CD4-positive, alpha-beta memory T cell (primary cell): ENCODE measurements at places on chromosomes 2 and 18.

DNA sequence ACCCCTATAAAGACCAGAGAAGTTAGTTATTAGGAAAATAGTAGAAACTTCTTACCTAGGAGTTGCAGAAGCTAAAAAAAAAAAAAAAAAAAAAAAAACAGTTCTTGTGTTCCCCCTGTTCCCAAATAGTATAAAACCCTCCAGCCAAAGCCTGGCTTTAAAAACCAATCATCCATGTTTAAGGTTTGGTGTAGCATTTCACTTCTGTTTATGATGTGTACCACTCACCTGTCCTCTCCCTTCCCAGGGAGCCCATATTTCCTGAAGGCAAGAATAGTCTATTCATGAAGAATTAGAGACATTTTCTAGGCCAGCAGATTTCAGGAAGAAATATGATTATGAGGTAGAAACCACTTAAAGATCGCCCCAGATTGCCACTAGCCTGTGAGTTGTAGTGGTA, 273.6 kb downstream of the SETBP1 start:
- DNase-seq, result no peak

DNA sequence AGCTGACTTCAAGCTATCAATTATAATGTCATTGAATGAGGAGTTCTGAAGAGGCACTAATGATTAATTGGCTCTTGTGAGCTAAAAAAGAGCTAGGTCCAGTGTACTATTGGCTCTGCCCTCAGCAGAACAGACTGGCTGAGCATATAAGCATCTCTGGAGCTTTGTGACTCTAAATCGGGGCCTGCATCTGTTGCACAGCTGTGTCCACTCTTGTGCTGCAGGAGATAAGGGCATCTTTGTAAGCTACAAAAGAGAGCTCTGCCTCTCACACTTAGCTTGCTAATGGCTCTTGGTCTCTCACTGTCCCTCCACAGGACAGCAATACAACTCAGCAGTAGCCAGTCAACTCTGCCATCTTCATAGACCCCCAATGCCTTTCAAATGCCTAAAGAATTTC, 61.5 kb upstream of the L3MBTL4 start:
- no peak for DNase-seq

DNA sequence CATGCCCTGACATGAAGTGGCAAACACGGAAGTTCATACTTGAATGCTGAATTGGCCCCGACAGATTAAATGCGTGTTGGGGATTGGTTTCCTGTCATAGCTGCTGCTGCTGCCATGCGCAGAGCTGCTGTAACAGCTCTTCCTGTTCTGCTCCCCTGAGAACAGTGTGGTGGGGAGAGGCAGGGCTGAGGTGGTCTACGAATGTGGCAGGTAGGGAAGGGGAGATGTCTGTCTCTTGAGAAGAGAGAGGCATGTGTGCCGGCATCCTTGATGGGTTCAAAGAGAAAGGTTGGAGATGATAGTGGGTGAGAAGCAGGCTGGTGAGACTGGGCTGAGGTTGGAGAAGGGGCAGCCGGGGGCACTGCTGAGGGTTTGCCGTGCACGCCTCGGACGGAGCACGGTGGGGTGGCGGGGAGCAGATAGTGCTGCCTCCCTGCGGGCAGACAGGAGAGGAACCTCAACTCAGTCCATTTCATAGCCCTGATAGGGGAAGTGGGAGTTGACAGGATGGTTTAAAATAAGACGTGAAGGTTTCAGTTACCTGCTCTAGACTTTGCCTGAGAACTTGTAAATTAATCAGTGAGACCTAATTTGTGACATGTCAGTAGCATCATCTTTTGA, 46.1 kb downstream of the TMEM185B start:
- DNase-seq, result peak; percentile 86

- no peak for DNase-seq
These were observed 140.0 kb downstream of the ZEB2 start for GRCh38 chr2:144379851-144380311.

- DNase-seq, result no peak
These were observed 568.9 kb upstream of the ACVR2A start for GRCh38 chr2:147275943-147276342.

DNA sequence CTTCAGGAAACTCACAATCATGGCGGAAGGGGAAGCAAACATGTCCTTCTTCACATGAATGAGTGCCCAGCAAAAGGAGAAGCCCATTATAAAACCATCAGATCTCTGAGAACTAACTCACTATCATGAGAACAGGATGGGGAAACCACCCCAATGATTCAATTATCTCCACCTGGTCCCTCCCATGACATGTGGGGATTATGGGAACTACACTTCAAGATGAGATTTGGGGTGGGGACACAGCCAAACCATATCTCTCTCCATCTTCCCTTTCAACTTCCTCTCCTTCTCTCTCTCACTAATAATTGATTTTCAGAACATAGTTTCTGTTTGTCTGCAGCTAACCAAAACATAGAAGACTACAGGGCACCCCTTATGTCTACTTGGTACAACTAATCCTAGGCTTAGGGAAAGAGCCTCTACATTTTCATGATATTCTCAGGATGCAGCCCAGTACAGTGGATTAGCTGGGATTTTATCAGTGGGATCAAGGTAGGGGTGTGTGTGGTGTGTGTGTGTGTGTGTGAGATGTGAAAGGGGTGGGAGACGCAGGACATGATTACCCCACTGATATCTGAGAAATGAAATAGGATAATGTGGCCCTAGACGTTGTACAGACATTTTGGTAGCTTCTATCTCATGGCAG, 2.8 kb upstream of the ATF2 start:
- no peak for DNase-seq

DNA sequence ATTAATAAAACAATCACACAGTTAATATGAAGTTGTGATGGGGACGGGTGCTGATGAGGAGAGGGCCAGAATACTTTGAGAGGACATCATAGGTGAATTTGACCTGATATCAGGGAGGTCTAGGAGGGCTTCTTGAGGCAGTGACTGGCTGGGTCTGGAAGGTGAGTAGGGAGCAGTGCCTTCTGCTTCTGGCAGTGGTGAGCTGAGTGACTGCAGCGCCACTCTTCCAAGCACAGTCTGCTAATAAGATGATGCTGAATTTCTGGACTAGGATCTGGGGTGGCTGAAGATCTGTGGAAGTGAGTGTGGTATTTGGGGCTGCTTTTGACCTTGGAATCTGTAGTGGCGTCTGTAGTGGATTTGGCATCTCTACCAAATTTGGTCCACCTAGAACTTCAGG, 5.5 kb downstream of the DGKD start:
- DNase-seq, result no peak

DNA sequence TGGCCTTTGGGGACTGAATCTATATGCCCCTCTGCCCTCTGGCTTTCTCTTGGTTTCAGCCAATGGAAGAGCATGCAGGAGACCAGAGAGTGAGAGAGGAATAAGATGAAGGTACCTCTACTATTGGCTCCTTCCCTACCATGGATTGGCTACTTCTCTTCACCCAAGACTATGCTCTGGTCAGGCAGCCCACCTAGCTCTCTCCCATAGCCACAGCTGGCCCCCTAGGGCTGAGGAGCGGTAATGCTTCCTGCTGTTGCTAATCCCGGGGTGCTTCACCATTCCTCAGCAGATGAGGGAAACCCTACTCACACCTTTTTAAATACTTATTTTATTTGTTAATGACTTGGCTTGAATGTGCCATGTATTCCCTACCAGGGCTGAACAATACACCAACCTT, 142.4 kb downstream of the MREG start:
- no peak for DNase-seq

- DNase-seq, result no peak
These were observed 14.1 kb downstream of the CEP68 start for GRCh38 chr2:65070172-65070830.

- DNase-seq, result no peak
These were observed 64.8 kb upstream of the DARS1 start for GRCh38 chr2:136049991-136050920.

- peak; percentile 37 for DNase-seq
These were observed 125.4 kb downstream of the CTIF start for GRCh38 chr18:48663931-48664847.

- DNase-seq, result no peak
These were observed 111.5 kb downstream of the CYRIA start for GRCh38 chr2:16554060-16554583.

GRCh38 chr2:82062463-82062862, 1757.9 kb upstream of the LRRTM1 start:
- DNase-seq, result no peak

DNA sequence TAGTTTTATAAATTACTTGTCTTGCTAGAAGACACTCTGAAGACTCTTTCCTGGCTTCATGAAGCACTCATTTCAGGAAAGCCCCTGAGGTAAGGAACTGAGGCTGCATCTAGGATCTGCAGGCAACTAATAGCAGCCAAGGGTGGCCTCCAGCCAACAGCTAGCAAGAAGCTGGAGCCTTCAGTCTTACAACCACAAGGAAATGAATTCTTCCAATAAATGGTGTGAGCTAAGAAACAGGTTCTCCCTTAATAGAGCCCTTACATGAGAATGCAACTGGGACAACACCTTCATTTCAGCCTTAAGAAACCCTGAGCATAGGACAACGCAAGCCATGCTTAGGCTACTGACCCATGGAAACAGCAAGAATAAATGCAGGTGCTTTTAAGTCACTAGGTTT, 254.6 kb upstream of the RBBP8 start:
- no peak for DNase-seq

GRCh38 chr2:196409376-196409775, 230.1 kb upstream of the CCDC150 start:
- DNase-seq, result no peak

GRCh38 chr18:74450626-74451025, 6.5 kb downstream of the DIPK1C start:
- no peak for DNase-seq

DNA sequence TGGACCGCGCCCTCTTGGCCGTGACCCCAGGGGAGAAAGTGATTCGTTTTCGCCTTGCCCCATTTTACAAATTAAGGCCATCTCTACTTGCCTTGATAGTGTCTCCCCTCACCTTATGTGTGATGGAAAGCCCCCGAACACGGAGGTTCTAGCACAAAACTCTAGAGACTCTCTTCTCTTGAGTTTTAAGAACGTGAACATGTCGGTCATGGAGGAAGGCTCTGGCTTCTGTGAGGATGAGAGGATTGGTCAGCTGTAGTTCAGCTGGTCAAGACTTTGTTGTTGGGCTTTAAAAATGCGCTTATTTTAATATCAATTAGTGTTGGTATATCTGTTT, 828 bp downstream of the DYNC1I2 start:
- DNase-seq, result no peak

DNA sequence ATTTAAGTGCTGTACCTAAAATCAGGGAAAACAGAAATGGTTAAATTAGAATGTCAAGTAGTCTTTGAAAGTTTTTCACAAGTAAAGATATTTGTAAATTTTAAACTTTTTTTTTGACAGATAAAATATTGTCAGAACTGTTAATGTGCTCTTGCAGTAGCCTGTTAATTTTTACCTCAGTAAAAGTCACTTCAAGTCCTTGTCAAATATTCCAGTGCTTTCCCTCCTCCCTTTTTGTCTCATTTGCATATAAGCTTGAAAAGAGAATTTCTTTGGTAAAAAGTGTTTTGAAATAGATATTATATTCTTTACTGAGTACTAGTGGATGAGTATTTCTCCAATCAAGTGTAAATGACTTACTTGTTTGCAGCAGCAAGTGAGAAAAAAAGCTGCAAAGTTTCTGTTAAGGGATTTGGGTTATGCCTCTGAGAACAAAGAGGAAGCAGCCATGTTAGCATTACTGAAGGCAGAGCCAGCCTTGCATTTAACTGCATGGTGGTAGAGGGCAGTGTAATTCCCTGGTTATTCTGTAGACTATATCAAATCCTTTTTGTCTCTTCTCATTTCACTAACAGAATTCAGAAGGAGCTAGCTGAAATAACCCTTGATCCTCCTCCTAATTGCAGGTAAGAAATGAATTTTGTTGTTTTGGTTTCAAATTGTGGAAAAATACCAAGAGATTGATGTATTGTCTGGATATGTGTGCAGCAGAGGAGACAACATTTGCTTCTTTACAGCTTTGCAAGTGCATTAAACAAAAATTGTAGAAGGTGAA, 3.2 kb downstream of the UBE2E3 start:
- DNase-seq, result peak; percentile 42

DNA sequence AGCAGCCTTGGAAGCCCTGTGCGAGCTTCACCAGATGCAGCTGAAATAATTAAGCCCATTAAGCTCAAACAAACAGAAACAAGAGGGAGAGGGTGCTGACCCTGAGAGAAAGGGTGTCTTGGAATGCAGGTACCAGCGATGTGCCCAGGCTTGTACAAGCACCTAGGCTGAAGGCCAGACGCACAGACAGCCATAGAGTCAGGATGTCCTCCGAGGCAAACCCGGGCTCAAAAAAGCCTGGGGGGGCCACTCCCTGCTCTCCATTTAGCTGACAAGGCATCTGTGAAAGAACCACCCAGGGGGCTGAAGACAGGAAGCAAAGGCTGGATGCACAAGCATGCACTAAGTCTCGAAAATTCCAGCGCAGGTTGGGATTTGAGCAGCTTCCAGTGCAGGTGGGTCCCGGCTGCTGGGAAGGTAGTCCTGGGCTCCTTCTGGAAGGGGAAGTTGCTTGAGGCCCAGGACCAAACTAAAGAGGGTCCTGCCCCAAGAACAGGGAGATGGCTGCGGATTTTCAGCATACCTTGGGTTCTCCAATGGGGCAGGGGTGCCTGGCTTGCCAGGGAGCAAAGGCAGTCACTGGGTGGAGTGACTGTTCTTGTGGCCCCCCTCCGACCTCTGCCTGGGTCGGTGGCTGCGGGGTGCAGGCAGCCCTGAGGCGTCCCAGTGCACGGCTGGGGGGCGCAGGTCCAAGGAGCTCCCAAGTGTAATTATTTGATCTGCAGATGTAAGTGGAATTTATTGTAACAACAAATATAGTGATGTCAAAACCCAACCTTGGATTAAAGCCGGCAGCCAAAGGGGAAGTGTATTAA, 5.9 kb downstream of the GBX2 start:
- DNase-seq, result no peak

- DNase-seq, result no peak
These were observed 96.6 kb downstream of the PLB1 start for GRCh38 chr2:28592481-28592880.

GRCh38 chr2:27885234-27885633, 5.0 kb downstream of the RBKS start:
- no peak for DNase-seq

DNA sequence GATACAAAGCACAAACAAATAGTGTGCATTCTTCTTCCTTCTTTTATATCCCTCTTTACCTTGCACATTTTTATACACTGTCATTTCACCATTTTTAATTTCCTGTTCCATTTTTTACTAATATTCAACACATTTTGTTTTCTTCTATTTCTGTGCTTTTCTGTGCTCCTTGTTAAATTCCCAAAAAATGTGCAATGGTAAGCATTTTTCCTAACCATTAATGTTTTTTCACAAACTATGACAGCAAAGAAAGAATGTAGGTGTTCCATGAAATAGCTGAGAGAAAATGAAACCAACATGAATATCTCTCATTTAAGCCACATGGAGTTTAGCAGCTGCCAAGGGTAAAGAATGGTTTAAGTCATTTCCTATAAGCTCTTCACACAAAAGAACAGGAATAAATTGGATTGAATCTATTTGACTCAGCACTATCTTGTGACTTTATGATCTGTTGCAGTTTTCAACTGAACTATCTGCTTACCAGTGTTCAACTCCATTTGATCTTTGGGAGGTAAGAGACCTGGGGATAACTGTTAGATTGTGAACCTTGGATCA, 145.7 kb upstream of the CDH19 start:
- DNase-seq, result no peak
